ENCODE measurements at places on chromosomes 3 and 15.

DNA sequence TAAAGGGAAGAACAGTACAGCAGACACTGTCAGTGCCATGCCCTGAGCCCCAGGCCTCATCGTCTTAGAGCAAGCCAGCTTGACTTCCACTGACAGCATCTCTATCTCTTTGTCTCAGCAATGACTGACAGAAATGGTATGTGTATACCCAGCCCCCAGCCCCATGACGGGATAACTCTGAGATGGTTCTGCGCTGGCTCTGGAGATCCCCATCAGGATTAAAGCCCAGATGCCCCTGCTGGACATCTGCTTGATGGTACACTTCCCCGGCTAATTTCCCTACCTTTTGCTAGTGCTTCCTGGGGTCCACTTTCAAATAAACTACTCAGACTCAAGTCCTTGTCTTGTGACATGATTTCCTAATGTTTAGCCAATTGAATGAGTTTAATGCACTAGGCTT is 7.6 kb downstream of the NMNAT3 start:
- DNase-seq: no peak

DNA sequence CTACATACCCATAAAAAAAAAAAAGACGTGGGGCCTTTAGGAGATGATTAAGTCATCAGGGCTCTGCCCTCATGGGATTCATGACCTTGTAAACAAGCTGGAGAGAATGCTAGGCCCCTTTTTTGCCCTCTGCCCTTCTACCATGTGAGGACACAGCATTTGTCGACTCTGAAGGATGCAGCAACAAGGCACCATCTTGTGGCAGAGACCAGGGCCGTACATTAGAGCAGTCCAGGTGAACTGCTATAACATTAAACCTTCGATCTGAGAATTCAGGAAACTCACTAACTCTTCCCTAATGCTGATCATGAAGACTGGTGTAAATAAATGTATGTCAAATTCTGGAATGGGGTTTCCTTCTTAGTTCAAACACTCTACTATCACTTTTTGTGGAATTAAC is 30.7 kb upstream of the SIAH2 start:
- DNase-seq: no peak

- no peak for DNase-seq
Observed at GRCh38 chr3:169344465-169344864, 319.0 kb downstream of the MECOM start.

- no peak for DNase-seq
Observed at GRCh38 chr3:33041909-33042308, 55.0 kb downstream of the GLB1 start.

DNA sequence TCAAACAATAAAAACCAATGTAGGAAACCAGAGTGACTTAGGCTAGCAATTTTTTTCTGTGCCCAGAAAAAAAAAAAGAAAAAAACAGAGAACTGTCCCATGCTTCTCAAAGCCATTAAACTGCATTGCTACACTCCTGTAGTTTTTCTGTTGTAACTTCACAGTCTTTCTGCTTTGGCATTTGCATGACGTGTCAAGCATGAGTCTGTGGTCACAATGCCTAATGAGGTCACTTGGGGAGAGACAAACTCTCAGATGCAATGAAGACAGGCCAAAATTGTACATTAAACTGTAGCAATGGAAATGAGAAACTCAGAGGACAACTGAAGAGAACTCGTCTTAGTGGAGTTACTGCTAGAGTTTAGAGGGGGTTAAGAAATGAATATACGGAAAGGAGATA is 30.8 kb downstream of the CCDC80 start:
- no peak for DNase-seq
